Heart right ventricle (tissue), 16 donors: ENCODE measurements at places on chromosomes 13 and 19. TPM values are rescaled to one million over a fixed set of nuclear protein-coding genes. Genes with fewer than 3 reads are reported as not detected.

GRCh38 chr13:54373211-54373610 lies 1344.6 kb downstream of the OLFM4 start:
- DNase-seq, result no peak

- no peak for DNase-seq
Measured at GRCh38 chr13:94917824-94918223, 205.5 kb upstream of the SOX21 start.

- DNase-seq, result no peak
Measured at GRCh38 chr19:33878030-33878544, 81.4 kb downstream of the KCTD15 start.

GRCh38 chr19:28103921-28104320 lies 1109.0 kb downstream of the UQCRFS1 start:
- no peak for DNase-seq

GRCh38 chr19:47241919-47242577 lies 11.0 kb upstream of the BBC3 start:
- no peak for DNase-seq

MATK gene
- total RNA-seq, result 0.74 TPM

CYP4F12 gene
- 2.0 TPM for total RNA-seq

DNA sequence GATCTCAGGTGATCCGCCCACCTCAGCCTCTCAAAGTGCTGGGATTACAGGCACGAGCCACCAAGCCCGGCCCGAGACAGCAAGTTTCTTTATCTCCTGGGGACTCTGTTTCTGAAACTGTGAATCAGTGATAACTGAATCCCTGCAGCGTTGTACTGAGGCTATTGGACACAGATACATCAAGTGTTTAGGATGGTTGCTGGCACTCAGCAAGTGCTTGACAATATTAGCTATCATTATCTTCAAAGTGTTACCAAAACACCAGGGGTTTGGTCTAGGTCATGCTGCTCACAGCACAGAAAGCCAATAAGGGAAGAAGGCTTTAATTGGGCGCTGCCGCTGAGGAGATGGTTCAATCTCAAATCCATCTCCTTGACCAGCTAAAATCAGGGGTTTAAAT lies 20.5 kb upstream of the PNMA8C start:
- DNase-seq, result no peak

DNA sequence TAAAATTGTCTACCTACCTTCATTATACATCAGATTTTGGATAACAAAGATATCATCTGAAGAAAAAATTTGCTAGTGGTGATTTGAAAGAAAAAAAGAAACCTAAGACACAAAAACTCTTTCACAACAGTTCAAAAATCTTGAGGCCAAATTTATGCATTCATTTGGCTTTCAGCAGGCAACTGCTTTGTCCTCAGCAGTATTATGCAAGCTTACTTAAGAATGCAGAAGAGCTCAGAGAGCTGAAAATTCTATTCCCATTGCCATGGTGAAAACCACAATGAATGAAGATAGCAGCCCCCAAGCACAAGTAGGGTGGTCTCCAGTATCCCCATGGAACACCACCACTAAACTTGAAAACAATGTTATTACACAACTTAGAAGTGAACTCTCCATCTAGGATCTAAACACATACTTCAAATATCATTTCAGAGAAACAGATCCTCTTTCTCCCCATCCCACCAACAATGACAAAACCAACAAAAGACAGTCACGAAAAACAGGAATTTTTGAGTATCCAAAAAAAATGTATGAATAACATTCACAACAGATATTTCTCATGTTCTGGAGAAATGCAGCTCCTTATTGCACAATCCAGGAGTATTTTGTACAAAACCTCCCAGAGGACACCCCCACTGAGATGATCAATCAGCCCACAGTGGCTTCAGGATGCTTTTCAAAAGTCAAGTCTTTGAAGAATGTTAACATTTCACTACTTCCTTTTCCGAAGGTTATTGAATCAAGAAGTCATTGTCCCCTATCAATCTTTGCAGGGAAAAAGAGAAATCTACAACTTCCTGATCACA lies 192.7 kb downstream of the LHFPL6 start:
- no peak for DNase-seq
